Thyroid gland (tissue), 4 donors: ENCODE measurements at places on chromosomes 5 and 9. TPM values are rescaled to one million over a fixed set of nuclear protein-coding genes. Genes with fewer than 3 reads are reported as not detected.

PDE6A gene
- not detected for total RNA-seq

GFI1B gene
- not detected for total RNA-seq

DNA sequence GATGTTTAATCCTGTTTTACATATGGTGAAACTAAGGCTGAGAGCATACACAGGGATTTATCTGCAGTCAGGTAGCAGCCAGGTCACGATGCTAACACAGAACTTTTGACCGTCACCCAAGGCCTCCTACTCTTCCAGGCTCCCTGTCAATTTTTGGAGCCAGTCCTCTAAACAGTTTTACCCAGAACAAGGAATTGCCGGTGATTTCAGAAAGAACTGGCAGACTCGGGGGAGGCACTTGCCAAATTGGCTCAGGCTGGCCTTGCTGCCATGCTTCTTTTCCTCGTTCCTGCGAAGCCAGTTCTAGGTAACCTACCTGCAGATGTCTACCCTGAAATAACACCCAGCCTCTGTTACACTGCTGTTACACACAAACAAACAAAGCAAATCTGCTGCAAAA is 21.2 kb downstream of the GRIA1 start:
- no peaks in the 10 kb centered on the region for H3K27me3 ChIP-seq
- DNase-seq: no peak
- no peak overlapping the region for H3K27ac ChIP-seq
- H3K36me3 ChIP-seq: no peaks in the 10 kb centered on the region
- no peaks in the 10 kb centered on the region for H3K4me1 ChIP-seq

DNA sequence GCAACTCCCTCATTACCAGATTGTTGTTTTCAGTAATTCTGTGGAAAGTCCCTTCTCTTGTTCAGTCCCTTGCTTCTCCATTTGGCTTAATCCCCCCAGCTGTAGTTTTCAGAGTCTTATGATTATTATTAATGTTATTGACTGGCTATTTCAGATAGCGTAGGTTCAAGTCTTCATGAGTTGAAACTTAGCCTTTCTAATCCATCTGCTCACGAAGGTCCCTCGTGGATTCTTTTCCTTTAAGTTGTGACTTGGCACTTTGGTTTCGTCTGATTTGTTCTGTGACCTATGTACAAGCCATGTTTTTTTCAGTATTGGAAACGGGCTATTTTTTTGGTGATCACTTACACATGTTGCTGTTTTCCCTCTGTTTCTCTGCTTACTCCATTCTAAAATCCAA is 260.3 kb downstream of the TMEM167A start:
- H3K4me3 ChIP-seq: no peak overlapping the region
- H3K36me3 ChIP-seq: no peaks in the 10 kb centered on the region

GRCh38 chr5:80865551-80865950 is 94.6 kb upstream of the RASGRF2 start:
- no peak overlapping the region for H3K27ac ChIP-seq
- no peak for DNase-seq
- H3K36me3 ChIP-seq: peaks cover 4% of the 10 kb centered on the region
- H3K4me1 ChIP-seq: no peaks in the 10 kb centered on the region
- H3K27me3 ChIP-seq: no peaks in the 10 kb centered on the region

DNA sequence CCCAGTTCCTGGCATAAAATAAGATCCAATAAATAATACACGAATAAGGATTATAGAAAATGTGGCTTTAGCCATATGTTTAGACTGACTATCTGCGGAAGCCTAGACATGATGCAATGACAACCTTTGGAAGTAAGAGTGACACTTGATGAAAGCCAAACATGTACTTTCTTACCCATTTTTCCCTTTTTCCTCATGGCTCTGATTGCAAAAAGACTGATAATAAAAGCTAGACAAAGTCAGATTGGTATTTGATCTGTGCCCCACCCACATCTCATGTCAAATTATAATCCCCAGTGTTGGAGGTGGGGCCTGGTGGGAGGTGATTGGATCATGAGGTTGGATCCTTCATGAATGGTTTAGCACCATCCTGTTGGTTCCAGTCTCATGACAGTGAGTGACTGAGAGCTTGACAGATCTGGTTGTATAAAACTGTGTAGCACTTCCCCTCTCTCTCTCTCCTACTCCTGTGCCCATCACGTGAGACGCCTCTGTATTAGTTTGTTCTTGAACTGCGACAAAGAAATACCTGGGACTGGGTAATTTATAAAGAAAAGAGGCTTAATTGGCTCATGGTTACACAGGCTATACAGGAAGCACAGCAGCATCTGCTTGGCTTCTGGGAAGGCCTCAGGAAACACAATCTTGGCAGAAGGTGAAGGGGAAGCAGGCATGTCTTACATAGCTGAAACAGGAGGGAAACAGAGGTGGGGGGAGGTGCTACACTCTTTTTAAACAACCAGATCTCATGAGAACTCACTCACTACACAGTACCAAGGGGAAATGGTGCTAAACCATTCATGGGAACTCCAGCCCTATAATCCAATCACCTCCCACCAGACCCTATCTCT is 243.4 kb upstream of the PIK3R1 start:
- H3K4me1 ChIP-seq: peaks cover 13% of the 10 kb centered on the region
- H3K36me3 ChIP-seq: no peaks in the 10 kb centered on the region
- H3K4me3 ChIP-seq: no peak overlapping the region
- no peak overlapping the region for H3K27ac ChIP-seq
- no peak for DNase-seq
